ENCODE measurements at places on chromosomes 5 and 9. TPM values are rescaled to one million over a fixed set of nuclear protein-coding genes. Genes with fewer than 3 reads are reported as not detected.

DNA sequence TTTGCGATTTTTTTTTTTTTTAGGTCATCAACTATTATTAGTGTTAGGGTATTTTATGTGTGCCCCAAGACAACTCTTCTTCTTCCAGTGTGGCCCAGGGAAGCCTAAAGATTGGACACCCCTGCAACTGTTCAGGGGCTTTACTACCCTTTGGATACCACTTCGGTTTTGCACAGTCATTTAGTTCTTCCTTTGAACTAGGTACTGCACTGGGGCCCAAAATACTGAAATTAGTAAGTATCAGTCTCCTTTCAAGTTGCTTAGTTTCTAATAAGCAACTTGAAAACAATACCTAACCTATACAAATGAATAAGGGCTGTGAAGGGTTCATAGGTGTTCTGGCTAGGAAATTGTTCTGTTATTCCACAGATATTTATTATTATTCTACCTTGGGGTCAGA is 45.3 kb downstream of the CWC27 start:
- no peak for DNase-seq

DNA sequence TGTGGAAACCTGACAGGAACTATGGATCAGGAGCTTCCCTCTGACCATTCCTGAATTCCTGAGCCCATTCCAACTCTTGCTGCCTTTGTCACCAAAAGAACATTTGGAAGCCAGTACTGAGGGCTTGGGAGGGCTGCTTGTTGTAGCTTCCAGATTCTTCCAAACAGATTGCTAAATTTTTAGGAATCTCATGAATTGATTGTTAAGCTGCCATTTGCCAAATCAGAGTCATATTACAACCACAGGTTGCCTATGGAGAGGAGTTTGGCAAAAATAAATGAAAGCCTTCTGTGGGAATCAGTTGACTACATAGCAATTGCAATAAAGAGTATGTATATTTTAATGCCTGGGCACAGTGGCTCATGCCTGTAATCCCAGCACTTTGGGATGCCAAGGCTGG is 39.2 kb upstream of the SLC28A3 start:
- DNase-seq, result no peak

- DNase-seq, result no peak
These were observed 10.0 kb upstream of the LECT2 start for GRCh38 chr5:135964670-135965320.

DNA sequence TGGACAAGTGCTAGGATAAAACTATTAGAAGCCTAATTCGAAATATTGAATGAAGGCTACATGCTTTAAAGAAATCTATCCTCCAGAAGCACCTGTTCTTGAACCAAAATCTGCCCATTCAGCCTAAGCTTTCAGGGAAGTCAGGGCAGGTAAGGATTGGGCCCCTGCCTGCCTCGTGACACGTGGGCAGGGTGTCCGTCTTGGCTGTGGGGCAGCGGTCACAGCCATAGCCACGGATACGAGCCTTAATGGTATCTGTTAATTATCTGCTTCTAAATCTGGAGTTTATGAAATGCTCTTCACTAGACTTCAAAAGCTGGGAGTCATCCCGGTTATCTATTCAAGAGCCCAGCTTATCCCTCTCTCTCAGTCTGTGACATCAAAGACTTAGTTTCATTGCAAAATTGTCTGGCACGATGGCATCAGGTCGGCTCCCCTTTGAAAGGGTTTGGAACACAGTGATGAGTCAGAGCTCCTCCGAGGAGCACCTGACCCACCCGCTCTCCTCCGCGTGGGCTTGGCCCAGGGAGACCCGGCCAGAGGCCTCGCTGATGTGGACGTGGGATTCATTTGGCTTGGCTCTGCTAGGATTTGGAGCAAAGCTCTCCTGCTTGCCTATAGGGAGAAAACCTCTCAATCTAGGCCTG is 135.9 kb downstream of the MACROH2A1 start:
- DNase-seq, result no peak

Gene PLPP7
- polyA plus RNA-seq, result 2.1 TPM

Gene PROB1
- 0.56 TPM for polyA plus RNA-seq

Gene SLC45A2
- polyA plus RNA-seq, result 0.29 TPM

All from left renal pelvis (tissue), 4 donors.